ELR (cell line): ENCODE measurements at places on chromosomes 2 and 18.

GRCh38 chr2:109213646-109214433, 84.8 kb downstream of the SH3RF3 start:
- peak; percentile 92 for DNase-seq

- DNase-seq, result no peak
Observed at GRCh38 chr2:218394298-218395089, 5.2 kb upstream of the CTDSP1 start.

GRCh38 chr18:49227441-49228165, 232.8 kb downstream of the DYM start:
- DNase-seq, result peak; percentile 15

GRCh38 chr2:26462511-26463243, 15.2 kb downstream of the OTOF start:
- DNase-seq, result peak; percentile 68

GRCh38 chr18:69402533-69402989, 1.9 kb downstream of the DOK6 start:
- DNase-seq, result no peak

DNA sequence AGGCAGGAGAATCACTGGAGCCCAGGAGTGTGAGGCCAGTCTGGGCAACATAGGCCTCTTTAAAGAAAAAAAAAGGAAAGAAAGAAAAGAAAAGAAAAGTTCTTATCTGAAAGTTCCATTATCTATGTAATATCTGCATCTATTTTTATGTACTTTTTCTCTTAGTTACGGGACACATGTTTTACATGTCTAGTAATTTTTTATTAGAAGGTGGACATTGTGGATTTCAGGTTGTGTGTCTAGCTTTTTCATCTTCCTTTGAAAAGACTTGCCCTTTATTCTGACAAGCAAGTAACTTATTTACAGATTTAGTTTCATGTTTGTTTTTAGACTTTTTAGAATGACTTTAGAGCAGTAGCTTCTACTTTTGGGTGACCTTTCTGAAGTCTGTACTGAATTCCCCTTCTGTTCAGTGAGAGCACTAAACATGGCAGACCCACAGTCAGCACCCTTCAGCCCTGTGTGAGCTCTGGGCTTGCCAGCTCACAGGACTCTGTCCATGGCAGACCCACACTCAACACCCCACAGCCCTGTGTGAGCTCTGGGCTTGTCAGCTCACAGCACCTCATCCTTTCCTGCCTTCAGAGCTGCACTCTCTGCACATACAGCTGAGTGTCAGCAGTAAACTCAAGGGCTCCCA, 17.5 kb downstream of the TRAPPC12 start:
- DNase-seq, result no peak

- DNase-seq, result no peak
Observed at GRCh38 chr18:8826514-8826913, 121.2 kb downstream of the MTCL1 start.

GRCh38 chr2:95734976-95735890, 143.4 kb downstream of the TRIM43 start:
- DNase-seq, result no peak

- DNase-seq, result no peak
Observed at GRCh38 chr2:6139916-6140315, 447.7 kb downstream of the SOX11 start.

GRCh38 chr2:206858687-206859329, 80.5 kb upstream of the CPO start:
- DNase-seq, result no peak

- no peak for DNase-seq
Observed at GRCh38 chr2:108536911-108537310, 2.6 kb downstream of the LIMS1 start.

DNA sequence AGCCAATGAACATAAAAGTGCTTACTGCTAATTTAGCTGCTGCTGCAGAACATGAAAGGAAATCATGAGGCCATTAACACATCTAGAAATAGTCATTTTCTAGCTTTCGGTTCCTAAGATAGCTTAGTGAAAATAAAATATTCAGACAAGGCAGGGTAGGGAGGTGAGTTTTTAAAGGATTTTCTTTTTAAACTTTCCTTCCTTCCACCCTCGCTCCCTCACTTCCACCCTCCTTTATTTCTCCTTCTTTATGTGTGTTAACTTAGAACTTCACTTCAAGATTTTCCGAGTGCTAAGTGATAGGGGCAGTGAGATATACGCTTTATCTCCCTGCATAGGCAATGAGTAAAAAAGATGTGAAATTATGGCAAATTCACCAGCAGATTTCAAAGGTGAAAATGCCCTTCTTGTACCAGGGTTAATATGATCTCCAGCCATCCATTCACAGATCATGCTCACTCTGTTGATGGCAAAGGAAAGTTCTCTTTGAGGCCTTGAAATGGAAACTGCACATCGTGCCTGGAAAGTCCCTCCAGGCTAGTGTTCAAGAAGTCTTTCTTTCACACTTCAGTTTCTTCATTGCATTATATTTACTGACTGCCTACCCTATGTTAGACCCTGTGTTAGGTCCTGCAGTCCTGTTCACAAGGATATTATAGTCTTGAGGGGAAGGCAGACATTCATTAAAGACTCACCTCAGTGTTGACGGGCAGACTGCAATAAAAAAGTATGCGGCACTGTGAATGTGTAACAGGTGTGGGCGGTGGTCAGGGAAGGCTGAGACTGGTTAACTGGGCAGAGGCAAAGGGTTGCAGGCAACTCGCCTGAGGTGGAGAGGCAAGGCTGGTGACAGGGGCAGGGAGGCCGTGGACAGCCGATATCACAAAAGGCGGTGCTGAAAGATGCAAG, 200.8 kb downstream of the PLCL1 start:
- DNase-seq, result no peak

- DNase-seq, result peak; percentile 4
Observed at GRCh38 chr2:8607606-8608005, 74.2 kb upstream of the ID2 start.

- no peak for DNase-seq
Observed at GRCh38 chr2:27214941-27215340, 2.2 kb upstream of the CAD start.

- no peak for DNase-seq
Observed at GRCh38 chr18:67200665-67201064, 315.9 kb downstream of the DSEL start.

DNA sequence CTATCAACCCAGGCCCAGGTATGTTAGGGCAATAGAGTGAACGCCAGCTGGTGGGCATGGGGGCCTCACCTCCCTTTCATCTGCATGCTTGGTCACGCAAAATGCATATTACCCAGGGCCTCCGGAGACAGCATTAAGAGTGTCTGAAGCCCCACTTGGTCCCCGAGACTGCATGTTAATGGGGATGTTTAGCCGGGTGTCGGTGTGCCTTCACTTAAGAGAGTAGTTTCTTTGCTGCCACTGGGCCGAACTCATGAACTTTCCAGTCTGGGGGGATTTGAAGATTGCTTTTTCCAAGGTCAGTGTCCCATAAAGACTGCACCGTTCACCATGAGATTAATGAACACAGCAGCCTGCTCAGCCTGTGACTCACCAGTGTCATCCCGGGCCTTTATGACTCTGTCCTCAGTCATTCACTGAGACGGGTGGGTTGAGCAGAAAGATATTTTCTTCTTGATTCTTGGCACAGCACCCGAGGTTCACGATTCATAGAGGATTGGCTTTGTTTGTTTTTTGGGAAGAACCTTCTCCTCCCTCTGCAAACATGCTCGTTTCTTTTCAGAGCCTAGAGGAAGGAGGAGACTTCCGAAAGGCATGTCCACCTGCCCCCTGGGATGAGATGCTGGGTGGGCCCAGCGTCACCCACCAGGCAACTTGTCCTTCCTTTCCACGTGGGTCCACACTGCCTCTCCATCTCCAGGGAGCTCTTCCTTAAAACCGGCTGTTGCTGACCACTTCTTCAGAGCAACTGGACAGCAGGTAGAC, 199.1 kb downstream of the GLI2 start:
- peak; percentile 96 for DNase-seq

DNA sequence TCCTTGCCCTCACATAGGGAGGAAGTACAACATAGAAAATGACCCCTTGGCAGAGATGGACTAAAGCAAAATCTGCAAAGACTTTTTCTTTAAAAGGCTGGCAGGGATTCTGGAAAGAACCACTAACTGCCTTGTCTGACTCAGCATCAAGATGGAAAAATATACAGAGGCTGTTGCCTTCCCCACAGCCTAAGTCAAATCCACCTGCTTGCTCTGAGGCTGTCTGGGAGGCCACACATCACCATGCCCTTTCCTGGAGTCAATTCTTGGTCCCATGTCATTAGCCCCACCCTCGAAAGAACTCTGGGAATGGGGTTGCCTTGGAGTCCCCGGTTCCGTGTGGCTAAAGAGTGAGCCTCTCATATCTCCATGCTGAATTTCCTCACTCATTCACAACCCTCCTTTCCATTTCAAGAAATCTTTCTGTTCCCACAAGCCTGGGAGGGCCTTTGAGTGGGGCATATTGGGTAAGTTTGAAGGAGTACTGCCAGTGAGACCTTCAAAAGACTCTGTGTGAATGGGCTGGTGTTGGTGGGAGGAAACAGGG, 39.4 kb downstream of the BMP10 start:
- DNase-seq, result peak; percentile 52

- no peak for DNase-seq
Observed at GRCh38 chr2:7479603-7480002, 562.4 kb downstream of the RNF144A start.

- DNase-seq, result no peak
Observed at GRCh38 chr2:100703739-100704138, 116.2 kb upstream of the NPAS2 start.

GRCh38 chr18:8322486-8322885, 286.8 kb upstream of the RAB12 start:
- DNase-seq, result no peak

DNA sequence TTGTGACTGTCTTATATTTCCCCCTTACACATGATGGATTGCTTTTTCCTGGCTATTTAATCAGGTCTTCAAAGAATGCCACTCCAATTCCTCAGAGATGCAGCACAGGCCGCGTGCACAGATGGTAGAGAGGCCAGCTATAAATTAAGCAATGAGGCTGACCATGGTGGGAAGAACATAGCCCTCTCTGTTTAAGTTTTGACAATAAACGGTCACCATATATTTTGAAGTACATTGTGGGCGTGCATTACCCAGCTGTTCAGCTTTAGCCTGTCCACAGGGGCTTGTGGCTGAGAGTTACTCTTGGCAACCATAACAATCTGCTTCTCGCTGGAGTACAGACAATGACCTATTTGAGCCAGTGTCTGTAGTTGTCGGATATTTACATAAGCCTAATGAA, 730.8 kb downstream of the DCC start:
- DNase-seq, result no peak

DNA sequence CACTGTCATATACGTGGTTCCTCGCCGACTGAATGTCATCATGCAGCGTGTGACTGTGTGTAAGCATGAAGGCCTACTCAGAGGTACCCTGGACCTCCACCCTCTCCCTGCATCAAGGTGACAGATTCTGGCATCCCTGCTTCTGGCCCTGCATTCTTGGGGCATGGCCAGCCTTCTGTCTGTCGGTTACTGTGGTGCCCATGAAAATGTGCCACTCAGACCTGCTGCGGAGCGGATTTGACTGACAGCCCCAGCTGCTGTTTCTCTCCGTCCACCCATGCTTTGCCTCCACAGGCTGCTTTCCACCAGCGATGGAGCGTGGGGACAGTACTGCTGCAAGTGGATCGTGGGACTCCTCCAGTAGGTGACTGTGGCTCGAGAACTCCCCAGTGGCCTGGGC, 9.6 kb downstream of the TMEM177 start:
- no peak for DNase-seq

- peak; percentile 95 for DNase-seq
Observed at GRCh38 chr2:69177785-69178636, 165.0 kb downstream of the ANTXR1 start.

GRCh38 chr18:36149514-36150289, 20.0 kb downstream of the ELP2 start:
- DNase-seq, result no peak
